A549 (cell line): ENCODE measurements at places on chromosomes 1 and 21.

DNA sequence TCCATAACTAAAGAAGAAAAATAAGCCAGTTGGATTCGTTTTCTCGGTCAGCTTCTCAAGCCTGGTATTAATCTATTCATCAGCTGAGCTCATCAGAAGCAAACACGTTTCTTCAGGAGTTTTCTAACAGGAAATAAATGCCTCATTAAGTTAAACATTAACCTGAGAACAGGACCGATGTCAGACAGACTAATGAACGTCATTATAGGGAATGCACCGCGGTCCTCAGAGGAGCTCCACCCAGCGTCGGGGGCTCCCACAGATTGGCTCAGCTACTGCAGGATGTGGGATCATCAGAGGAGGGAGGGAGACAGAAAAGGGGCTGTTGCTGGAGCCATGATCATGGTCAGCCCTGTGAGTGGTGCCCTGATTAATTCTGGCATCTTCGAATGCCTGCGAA, 615.4 kb downstream of the PTPRU start:
- no peak for DNase-seq

- no peak for DNase-seq
These were observed 17.8 kb downstream of the KIF2C start for GRCh38 chr1:44757420-44757819.

DNA sequence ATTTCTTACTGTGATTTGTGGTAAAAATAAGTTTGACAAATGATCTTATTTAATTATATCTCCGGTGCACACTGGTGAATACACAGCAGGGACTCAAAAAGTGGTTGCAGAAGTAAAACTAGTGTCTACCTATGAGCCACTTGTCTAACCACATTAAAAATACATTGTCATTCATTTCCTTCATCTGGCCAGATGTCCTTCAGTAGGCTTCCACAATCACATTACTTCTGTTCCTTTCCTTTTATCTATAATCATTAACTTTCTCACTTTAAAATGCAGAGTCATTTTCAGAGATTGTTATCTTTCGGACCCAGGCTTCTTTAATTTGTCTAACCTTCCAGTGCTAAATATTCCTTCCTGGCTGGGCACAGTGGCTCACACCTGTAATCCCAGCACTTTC, 3.0 kb downstream of the RBBP5 start:
- DNase-seq: no peak

DNA sequence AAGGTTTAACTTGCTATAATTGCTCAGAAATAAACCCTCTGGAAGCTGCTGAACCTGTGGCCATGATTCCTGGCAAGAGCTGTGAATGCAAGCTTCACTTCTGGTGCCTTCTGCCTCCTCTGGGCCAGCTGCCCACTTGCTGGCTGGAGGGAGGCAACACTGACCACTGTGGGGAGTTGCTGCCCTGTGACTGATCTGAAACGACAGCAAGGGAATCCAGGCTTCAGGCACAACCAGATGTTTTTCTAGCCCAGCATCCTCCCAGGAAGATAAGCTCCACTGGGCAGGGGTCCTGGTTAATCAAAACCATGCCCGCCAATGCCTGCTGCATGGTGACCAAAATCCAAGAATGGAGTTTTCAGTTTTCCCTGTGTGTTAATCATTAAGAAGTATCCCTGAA, 180.0 kb upstream of the HMGB4 start:
- no peak for DNase-seq

- DNase-seq: no peak
These were observed 98.6 kb downstream of the OMA1 start for GRCh38 chr1:58447886-58448285.

GRCh38 chr1:51297401-51298321, 32.7 kb downstream of the TTC39A start:
- no peak for DNase-seq

DNA sequence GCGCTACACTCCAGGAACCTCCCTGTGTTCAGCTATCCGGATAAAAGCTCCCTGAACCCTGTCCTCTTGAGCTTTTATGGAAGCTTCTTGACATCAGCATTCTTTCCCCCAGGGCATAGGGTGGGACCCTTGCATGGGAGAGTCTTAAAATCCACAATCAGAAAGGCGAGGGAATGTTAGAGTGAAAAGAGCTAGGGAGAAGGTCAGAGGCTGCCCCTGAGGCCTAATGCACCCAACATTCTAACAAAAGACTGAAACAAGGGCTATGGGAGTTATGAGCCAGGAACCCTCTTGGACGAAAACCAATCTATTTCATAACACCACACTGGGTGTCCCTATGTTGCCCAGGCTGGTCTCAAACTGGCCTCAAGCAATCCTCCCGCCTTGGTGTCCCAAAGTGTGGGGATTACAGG, 36.7 kb downstream of the NEK2 start:
- peak; percentile 43 for DNase-seq

DNA sequence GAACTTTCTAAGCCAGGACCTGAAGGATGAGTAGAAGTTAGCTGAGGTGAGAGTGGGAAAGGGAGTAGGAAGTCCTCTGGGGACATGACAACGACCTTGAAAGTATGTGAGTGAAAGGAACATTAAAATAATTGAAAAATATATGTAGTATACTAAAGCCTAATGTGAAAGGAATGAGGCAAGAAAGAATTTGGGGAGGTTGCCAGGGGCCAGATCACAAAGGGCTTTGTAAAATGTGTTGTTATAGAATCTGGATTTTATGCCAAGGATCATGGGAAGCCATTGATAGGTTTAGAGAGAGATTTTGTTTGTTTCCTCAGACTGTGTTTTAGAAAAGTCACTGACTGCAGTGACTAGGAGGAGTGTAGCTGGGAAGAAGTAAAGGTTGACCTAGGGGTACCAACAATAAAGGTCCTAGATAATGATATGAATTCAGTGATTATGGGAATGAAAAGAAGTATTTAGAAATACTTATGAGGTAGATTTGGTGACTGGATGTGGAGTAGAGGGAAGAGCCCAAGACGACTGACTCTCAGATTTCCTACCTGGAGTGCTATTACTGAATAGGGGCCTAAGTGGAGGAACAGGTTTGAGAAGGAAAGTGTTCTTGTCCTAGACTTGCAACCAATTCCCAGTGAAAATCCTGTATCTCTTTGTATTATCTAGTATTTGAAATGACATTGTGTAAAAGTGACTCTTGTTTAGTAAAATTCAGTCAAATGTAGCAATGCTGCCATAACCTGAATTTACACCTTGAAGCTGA, 179.8 kb downstream of the PHTF1 start:
- DNase-seq: no peak

DNA sequence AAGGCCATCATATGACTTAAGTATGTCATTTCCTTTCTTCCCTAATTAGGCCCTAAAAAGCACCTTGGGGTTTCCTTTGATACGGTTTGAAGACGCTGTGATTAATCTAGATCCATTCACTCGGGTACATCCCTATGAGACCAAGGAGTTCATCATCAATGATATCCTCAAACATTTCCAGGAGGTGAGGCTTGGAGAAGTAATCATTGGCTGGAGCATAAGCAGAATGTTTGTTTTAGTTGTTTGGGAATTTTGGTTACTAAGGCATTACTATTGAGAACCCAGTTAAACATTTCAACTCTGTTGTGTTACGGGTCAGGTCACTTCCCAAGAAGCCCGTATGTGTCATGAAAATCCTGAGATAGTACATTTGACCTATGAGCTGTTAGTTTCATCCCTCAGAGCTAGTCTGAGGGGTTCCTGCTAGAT, 185.2 kb downstream of the VPS13D start:
- no peak for DNase-seq

DNA sequence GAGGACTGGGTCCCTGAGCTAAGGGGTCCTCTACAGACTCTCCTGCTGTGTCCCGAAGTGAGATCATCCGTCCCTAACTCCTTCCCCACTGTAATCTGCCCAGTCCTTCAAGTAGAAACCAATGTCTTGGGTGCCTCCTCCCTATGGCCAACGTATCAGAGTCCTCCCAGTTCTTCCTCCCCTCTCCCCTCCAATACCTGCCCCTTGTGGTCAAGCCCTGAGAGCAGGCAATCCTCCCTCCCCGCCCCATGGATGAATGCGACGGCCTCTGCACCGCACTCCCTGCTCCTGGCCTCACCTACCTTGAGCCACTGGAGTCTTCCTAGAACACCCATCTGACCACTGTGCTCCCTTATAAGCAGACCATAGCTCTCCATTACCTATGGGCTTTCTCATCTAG, 31.1 kb downstream of the HTR6 start:
- DNase-seq: no peak

DNA sequence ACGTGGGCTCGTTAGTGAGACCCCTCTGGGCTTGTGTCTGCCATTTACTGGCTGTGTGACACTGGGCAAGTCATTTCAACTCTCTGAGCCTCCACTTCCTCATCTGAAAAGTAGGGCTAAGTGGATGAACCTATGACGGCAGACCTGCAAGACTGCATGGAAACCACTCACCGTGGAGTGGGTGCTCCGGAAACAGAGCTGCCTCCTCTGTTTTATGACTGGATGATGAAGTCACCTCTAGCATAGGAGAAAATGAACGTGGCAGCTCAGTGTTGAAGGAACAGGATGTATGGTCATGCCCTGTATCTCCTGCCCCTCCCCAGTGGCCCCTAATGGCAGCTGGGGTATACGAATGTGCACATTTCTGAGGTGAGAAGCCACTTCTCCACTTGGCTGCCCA, 40.5 kb downstream of the STPG1 start:
- DNase-seq: no peak

- no peak for DNase-seq
These were observed 122.4 kb downstream of the AKT3 start for GRCh38 chr1:243727503-243728203.

- DNase-seq: no peak
These were observed 88.7 kb downstream of the HLX start for GRCh38 chr1:220967911-220968310.

DNA sequence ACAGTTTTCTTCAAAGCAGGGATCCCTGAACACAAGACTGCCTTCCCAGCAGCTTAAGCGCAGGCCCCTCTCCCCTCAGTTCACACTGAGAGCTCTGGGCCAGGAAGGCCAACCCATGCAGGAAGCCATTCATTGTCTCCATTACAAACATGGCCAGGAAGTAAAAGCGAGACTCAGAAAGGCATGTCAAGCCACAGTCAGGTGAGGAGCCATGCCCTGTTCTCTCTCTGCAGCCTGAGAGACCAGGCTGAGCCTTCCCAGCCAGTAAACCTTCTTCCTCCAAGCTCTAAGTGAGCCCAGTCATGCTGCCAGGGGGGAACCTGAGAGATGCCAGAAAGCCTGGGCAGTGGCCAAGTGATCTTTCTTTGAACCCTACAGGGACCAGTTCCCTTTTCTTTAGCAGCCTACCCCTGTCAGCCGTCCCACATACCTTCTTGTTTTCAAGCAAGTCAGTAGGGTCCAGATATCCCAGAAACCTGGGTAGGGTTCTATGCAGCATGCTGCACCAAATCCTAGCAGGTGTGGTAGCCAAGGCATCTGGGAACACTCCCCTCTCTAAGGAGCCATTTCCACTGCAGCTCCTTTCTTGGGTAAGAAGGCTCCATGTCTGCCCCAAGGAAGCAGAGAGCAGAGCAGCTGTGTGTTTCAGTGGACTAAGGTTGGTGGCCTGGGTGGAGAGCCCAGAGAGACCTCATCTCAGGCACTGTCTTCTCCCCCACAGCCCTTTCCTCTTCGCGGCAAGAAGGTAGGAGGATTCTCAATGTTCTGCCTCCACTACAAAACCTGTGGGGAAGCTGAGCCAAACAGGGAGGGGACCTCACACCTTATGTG, 977 bp downstream of the TRAF3IP3 start:
- no peak for DNase-seq

- DNase-seq: no peak
These were observed 40.0 kb upstream of the DISP3 start for GRCh38 chr1:11438996-11439395.

GRCh38 chr1:107404756-107405155, 263.9 kb downstream of the NTNG1 start:
- no peak for DNase-seq

DNA sequence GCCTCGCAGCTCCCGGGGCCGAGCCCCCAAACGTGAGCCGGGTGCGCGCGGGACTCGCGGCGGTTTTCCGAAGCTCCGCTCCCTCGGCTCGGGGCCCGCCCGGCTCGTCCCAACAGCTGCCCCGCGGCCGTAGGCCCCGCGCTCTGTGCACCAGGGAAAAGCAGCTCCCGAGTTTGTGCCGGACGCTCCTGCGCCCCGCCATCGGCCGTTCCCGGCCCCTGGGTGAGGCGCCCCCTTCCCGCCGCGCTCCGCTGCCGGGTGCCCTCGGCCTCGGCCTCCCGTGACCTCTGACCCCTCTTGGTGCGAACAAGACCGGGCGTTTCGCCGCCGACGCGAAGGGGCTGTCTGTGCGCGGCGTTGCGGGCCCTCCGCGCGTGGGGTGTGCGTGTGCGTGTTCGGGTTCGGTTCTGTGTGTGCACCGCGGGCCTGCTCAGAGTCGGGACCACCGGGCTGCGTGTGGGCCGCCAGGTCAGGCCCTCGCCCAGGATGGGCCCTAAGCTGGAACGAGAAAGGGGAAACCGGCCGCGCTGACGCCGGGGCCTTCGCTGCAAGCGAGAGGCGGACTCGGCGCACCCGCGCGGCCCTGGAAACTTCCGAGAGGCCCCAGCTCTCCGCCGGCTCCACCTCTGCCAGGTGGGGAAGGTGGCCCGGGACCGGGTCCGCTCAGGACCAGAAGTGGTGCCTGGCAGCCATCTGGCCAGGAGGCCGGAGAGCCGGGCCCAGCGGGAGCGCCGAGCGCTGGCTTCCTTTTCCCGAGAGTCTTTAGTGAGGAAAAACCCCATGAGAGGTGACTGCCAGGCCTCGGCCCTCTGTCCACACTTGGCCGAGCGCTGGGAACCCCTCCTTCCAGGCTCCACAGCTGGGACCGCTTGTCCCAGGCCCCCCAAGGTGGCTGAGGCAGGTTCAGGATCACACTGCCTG, 1.9 kb downstream of the PRDM16 start:
- DNase-seq: no peak

- peak; percentile 50 for DNase-seq
These were observed 623 bp downstream of the GNG4 start for GRCh38 chr1:235648954-235649367.

DNA sequence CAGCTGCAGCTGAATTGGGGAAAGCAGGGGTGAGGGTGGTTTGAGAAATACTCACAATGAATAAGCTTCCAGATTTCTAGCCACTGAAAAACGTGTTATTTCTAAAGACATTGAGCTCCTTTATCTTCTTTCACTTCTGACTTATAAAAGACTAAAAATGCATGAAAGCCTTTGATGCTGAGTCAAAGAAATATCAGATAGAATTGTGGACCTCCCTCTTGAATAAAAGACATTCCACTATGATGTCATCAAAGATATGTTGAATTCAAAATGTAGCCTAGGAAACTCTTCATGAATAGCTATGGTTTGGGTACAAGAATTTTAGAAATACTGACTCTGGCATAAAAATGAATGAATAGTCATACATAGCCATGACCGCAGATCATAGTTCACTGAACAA, 44.7 kb upstream of the COL24A1 start:
- no peak for DNase-seq
